GM12892 (cell line): ENCODE measurements at places on chromosomes 4 and X.

- no peak for DNase-seq
These were observed 7.4 kb downstream of the FGF2 start for GRCh38 chr4:122833999-122834398.

DNA sequence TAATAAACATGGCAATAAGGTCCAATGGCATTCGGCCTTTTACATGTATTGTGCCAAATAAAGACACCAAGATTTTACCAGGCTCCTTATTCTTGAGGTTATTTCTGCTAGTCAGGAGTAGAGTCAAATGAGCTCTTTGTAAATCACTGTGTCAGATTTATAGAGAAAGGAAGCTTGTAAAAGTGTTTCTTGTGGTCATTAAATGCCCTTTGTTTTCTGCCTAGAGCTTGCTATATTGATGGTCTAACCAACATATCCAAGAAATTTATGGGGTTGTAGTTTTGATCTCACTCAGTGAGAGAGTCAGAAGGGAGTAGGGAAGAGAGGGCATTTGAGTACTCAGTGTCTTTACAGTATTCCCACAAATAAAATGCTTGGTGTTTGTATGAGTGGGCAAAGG, 86.2 kb upstream of the FRMPD4 start:
- DNase-seq, result no peak

DNA sequence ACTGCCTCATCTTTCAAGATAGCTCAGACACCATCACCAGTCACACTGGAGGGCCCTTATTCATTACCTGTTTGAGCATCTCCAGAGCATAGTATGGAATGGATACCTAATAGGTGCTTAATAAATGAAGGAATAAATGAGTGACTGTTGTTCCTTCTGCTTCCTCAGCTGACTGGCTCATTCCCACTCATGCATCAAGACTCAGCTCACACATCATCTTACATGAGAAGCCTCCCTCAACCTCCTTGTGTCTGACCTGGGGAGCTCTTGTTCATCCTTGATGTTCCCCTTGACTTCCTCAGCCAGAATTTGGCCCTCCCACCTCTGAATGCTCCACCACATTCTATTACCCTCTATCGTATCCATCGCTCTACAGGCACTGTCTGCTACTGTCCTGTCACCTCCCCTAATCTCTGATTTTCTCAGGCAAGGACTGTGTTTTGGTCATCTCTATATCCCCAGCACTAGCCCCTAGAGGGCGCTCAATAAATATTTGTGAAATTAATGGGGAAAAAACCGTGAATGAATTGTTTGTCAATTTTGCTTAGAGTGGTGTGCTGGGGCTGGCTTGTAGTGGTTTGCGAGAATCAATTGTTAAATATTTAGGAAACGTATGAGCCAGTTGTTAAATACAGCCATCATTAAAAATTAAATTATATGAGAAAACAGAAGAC, 88.3 kb downstream of the NHSL2 start:
- peak; percentile 20 for DNase-seq

- DNase-seq, result no peak
These were observed 1806.6 kb upstream of the AGA start for GRCh38 chr4:179248821-179249220.

DNA sequence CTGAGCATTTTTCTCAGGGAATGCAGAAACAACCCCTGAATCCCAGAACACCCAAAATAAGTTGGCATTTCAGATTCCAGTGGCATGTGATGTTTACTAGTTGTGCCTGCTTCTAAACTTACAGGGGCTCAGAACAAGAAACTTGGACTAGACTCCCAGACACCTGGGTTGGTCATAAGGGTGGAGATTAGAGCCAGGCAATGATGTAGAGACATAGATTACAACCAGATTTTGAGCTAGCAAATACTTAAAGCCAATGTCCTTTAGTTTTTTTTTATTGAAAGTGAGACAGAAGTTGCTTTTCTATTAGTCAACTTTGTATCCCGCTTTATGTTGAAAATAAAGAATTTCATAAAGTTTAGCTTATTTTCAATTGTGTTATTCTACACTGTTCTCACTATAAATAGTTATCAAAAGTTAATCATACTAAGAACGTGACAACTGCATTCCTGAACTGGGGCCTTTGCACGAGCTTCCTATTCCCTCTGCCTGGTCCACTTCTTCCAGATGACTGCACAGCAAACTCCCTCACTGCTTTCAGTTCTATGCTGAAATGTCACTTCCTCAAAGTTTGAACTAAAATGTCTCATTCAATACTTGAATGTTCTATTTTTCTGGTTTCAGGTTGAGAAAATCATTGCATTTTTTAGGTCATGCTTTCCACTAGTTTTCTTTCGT, 224.7 kb upstream of the PPP1R2C start:
- DNase-seq, result no peak

DNA sequence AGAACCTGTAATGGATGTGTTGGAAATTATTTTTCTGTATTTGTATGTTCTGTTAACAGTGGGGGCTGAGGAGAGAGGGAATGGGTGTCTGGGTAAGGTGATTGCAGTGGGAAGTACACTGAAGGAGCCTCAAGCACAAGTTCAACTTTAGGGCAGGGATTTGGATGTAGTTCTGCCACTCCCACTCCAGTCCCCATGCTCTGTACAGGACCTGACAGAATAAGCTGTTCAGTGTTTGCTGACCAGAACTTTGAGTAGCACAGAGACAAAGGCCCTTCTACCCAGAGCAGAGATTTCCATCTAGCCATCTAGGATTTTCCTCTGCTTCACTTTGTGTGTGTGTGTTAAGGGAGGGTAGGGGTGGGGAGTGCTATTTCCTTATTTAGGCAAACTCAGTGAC, 49.2 kb downstream of the VSIG4 start:
- no peak for DNase-seq

DNA sequence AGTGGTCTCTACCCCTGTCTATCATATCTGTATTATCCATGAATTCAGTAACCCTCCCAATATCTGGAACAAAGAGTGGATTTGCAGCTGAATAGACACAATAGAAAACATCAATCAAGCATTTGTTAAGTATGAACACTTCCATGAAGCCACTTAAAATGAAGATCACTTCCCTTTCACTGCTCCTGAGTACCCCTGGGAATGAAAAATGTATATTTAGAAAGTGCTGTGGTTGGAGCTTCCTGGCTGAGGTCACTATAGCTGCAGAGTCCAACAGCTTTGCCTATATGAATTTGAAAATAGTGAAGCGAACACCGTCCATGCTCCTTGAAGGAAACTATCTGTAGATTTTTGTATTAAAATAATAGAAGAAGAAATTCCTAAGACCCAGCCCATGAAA, 227.0 kb downstream of the DTHD1 start:
- DNase-seq, result no peak

DNA sequence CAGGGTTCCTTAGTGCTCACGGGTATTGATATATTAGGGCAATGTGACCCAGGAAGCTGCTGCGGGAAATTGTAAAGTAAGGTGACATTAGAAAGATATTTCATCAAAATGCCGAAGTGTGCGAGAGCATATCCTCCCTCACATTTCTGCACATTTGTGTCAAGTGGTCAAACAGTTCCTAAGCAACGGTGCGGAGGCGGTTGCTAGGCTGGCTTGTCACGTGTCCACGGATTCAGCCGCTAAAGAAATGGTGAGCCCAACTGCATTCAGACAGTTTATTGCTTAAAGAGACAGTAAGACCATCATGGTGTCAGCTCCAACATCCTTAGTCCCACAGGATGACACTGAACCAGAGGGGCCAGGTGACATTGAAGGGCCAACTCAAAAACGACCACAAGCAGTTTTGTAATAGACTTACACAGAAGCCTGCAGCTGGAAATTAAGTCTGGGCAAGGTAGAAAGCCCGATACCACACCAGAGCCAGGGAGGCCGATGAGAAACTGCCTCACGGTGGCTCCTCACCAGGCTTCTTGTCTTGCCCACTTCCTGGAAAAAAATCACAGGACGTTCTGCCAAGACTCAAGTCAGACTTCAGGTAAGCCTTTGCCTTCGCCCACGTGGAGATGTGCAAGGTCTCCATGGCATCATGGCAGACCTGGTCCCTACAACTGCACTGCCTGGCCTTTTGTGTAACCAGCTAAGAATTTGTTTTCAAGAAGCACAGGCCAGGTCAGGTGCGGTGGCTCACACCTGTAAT, 50.4 kb downstream of the USP11 start:
- no peak for DNase-seq

GRCh38 chr4:117874216-117874615, 160.1 kb upstream of the NDST3 start:
- DNase-seq, result no peak

GRCh38 chr4:14877246-14878225, 124.7 kb upstream of the CPEB2 start:
- DNase-seq, result no peak
